ENCODE measurements at places on chromosomes 6 and 20. TPM values are rescaled to one million over a fixed set of nuclear protein-coding genes. Genes with fewer than 3 reads are reported as not detected.

- no peaks in the 10 kb centered on the region for H3K36me3 ChIP-seq
- H3K4me1 ChIP-seq, result peaks cover 66% of the 10 kb centered on the region
- no peak for DNase-seq
- H3K4me3 ChIP-seq, result no peak overlapping the region
- no peaks in the 10 kb centered on the region for H3K27me3 ChIP-seq
- H3K27ac ChIP-seq, result peak overlapping the region; percentile 91
Measured at GRCh38 chr6:44051515-44051914, 75.7 kb downstream of the MRPL14 start.

Gene OR2J3
- not detected for total RNA-seq

GRCh38 chr6:53852805-53853204 is 58.0 kb downstream of the LRRC1 start:
- no peak overlapping the region for H3K4me3 ChIP-seq
- H3K36me3 ChIP-seq, result no peaks in the 10 kb centered on the region
- no peak overlapping the region for H3K27ac ChIP-seq
- H3K4me1 ChIP-seq, result no peaks in the 10 kb centered on the region
- H3K27me3 ChIP-seq, result no peaks in the 10 kb centered on the region
- DNase-seq, result no peak

Gene HSPA12B
- 6.1 TPM for total RNA-seq

GRCh38 chr6:71236926-71237434 is 51.6 kb upstream of the OGFRL1 start:
- no peaks in the 10 kb centered on the region for H3K4me1 ChIP-seq
- H3K27ac ChIP-seq, result no peak overlapping the region
- no peaks in the 10 kb centered on the region for H3K27me3 ChIP-seq
- H3K4me3 ChIP-seq, result no peak overlapping the region
- DNase-seq, result no peak
- no peaks in the 10 kb centered on the region for H3K36me3 ChIP-seq

Gene TBXT
- not detected for total RNA-seq

- H3K27ac ChIP-seq, result no peak overlapping the region
- DNase-seq, result peak; percentile 46
- H3K4me3 ChIP-seq, result no peak overlapping the region
- no peaks in the 10 kb centered on the region for H3K4me1 ChIP-seq
Measured at GRCh38 chr20:63320041-63320511, 27.1 kb downstream of the COL20A1 start.

GRCh38 chr20:51341581-51341980 is 200.9 kb downstream of the NFATC2 start:
- H3K36me3 ChIP-seq, result no peaks in the 10 kb centered on the region
- no peak overlapping the region for H3K4me3 ChIP-seq
- no peaks in the 10 kb centered on the region for H3K27me3 ChIP-seq
